ENCODE measurements at places on chromosomes 5 and 9.

GRCh38 chr5:124806373-124807077 is 60.1 kb upstream of the ZNF608 start:
- no peak for DNase-seq

DNA sequence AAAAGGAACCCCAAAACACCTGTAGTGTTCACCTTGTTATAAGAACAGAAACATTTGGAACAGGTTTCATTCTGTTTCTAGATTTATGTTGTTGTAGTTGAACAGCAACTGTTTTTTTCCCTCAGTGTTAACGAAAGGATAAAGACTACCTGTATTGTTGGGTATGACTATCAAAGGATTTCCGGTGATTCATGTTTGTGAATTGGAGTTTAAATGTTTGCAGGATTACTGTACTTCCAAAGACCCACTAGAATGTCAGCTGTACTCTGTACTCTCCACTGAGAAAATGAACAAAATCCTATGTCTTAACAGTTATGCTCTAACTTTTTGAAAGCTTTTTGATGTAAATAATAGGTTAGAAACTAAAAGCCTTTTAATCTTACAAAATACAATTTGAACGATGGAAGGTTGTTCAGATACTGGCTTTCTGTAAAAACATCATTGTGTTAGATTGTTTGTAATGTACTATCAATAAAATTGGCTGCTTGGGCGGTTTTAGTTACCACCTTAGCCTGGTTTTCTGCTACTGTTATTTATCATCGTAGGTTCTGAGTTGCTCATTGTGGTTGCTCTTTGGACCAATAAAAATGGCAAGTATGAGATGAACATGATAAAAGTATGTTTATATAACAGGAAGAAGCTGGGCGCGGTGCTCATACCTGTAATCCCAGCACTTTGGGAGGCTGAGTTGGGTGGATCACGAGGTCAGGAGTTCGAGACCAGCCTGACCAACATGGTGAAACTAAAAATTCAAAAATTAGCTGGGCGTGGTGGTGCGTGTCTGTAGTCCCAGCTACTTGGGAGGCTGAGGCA is 44.1 kb downstream of the DCP2 start:
- DNase-seq: peak; percentile 7

DNA sequence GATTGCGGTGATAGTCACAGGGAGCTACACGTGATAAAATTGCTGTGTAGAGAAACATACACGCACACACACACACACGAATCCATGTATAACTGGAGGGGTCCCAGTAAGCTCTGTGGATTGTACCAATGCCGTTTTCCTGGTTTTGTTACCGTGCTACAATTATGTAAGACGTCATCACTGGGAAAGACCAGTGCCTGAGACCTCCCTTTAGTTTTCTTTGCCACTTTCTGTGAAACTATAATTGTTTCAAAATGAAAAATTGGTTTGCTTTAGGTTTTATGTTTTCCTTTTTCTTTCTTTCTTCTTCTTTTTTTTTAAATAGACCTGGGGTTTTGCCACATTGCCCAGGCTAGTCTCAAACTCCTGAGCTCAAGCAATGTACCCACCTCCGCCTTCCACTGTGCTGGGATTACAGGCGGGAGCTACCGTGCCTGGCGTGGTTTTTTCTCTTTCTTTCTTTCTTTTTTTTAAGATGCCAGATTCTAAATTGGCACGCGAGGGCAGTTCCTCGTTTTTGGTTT is 21.3 kb downstream of the OR2V2 start:
- no peak for DNase-seq

- DNase-seq: peak; percentile 27
These were observed 984 bp downstream of the STXBP1 start for GRCh38 chr9:127612939-127613582.

GRCh38 chr9:2208465-2208864 is 193.3 kb downstream of the SMARCA2 start:
- DNase-seq: no peak

GRCh38 chr9:83596899-83597504 is 25.9 kb upstream of the IDNK start:
- DNase-seq: peak; percentile 48

GRCh38 chr5:148393390-148393741 is 9.6 kb downstream of the FBXO38 start:
- DNase-seq: no peak

DNA sequence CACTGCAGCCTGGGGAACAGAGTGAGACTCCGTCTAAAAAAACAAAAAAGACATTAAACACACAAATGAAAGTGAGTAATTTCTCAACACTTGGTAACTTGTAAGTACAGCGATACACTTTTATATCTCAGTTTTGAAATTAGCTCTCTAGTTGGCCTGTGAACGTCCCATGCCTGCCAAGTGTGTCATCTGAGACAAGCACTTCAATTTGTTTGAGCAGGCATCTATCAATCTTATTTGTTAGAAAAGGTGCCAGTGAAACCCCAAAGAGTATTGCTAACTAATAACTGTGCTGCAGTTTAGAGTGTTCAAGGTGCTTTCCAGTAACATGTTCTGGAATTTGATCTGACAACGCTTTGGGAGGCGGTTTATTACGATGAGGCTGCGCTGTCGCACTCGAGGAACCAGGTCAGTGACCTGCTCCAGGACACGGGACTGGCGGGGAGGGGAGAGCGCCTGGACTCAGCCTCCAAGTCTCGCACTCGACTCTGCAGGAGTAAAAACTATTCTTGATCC is 1.1 kb upstream of the SPIN1 start:
- peak; percentile 11 for DNase-seq

- DNase-seq: no peak
These were observed 197.0 kb downstream of the SEC61B start for GRCh38 chr9:99419070-99419469.

DNA sequence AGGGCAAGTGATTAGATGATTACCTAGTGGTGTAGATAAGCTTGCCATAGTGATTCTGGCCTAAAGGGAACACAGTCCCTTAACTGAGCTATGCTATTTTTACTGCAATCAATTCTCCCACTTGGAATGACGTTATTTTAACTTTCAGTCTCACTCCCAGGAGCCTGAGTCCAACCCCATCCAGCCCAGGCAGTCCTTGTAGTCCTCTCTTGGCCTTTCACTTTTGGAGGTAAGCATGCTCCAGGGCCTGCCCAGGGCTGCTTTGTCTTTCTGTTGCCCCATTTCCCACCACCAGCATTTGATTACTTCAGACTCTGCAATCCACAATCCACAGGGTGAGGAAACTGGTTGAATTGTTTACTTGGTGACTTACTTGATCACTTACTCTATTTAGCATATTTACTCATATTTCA is 233.0 kb downstream of the CD180 start:
- no peak for DNase-seq

GRCh38 chr9:2559192-2560152 is 62.1 kb upstream of the VLDLR start:
- DNase-seq: no peak

- no peak for DNase-seq
These were observed 138.7 kb upstream of the NR3C1 start for GRCh38 chr5:143541943-143542797.
